Fibroblast of pulmonary artery (primary cell): ENCODE measurements at places on chromosomes 7 and 10.

- no peak for DNase-seq
Observed at GRCh38 chr10:119578355-119578754, 18.4 kb downstream of the TIAL1 start.

- DNase-seq: no peak
Observed at GRCh38 chr7:117997862-117998825, 124.9 kb upstream of the CTTNBP2 start.

GRCh38 chr7:47962262-47962661 is 14.0 kb upstream of the PKD1L1 start:
- no peak for DNase-seq

DNA sequence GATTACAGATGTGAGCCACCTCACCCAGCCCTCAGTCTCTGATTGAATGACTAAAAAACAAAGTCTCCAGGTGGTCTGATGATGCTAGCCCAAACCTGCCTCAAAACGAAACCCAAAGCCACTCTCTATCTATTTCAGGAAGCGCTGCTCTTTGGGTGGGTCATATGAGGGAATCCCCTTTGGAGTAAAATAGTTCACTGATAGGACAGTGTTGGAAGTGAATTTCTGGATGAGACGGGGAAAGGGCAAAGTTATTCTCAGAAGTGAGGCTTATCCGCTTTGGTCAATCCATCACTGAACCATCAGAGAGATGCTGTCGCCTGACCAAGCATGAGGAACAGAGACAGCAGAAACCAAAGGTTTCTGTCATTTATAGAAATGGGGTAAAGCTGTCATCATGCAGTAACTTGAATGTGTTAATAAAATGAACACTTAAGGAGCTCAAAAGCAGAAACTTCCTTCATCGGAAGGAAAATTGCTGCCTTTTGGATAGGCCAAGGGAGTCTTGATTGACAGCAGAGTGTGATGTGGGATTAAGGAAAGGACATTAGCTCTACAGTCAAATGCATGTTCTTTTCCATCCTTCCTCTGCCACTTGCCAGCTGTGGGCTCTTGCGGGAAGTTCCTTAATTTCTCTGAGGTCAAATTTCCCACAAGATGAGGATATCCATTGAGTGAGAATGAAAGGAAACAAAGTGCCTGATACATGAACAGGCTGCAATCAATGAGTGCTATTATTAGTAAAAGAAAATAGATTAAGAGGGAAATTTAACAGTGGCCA is 64.9 kb upstream of the C1QL3 start:
- no peak for DNase-seq

- peak; percentile 16 for DNase-seq
Observed at GRCh38 chr7:152366662-152367061, 69.1 kb downstream of the KMT2C start.
